NK-92 treated with Interleukin-12 subunit alpha and Interleukin-12 subunit beta, amount 100 ng/mL, for 24 hours (cell line): ENCODE measurements at places on chromosomes 2 and 18.

DNA sequence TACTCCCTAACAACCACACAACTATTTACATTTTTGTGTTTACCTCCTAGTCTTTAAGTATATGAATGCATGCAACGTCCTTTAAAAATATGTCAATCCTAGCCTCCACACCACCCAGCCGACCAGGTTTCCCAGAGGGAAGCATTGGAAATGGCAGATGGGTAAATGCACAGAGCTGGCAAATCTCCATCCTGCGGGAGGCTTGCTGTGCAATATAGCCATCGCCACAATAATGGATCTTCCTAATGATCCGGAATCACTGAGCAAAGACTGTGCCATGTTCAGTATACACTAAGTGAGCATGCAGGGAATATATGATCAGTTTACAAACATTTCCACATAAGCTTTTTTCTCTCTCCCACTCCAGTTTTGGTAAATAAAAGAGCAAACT, 131.8 kb downstream of the NEDD4L start:
- no peak for DNase-seq

DNA sequence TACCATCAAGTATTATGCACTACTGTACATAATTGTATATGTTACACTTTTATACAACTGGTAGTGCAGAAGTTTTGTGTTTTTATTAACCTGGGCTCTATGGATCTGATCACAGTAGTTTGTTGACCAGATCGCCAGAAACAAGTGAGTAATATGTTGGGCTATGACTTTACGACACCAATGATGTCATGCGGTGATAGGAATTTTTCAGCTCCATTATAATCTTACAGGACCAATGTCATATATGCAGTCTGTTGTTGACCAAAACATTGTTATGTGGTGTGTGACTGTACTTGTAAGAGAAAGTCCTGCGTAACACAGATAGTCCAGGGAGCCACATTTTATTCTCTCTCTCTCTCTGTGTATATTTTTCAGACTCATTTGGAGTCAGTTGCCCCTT, 4.5 kb upstream of the ACOXL start:
- DNase-seq = no peak

GRCh38 chr2:223306371-223306770, 254.4 kb downstream of the KCNE4 start:
- no peak for DNase-seq

- no peak for DNase-seq
Observed at GRCh38 chr2:226358688-226359087, 440.9 kb downstream of the IRS1 start.

- no peak for DNase-seq
Observed at GRCh38 chr2:238928520-238929241, 80.8 kb downstream of the TWIST2 start.

DNA sequence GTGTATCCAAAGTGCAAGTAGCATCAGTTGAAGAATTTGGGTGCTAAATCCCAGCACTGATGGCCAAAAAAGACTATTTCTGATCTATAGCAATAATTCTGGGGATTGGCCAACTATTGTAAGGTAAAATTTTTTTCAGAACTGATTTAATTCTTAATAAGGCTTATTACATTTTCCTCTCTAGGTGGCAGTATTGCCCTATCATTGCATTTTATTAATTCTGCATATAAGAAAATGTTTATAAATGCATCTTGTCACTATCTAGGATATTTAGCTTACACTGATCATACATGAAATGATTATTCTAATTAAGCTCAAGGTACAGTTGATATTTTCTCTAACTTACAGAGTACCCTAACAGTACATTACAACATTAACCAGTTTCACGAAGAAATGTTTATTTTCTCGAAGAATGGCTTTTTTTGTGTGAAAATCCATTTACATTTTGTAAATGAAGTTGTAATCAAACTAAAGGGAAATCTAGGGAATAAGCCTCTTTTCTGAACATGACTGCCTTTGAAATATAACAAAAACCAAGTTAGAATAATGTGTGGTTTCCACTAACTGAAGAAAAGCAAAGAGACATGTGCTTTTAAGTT, 11.0 kb downstream of the TTN start:
- no peak for DNase-seq

- no peak for DNase-seq
Observed at GRCh38 chr2:146077156-146077555, 1557.2 kb upstream of the ZEB2 start.

- no peak for DNase-seq
Observed at GRCh38 chr2:69767034-69767433, 25.1 kb downstream of the ANXA4 start.

DNA sequence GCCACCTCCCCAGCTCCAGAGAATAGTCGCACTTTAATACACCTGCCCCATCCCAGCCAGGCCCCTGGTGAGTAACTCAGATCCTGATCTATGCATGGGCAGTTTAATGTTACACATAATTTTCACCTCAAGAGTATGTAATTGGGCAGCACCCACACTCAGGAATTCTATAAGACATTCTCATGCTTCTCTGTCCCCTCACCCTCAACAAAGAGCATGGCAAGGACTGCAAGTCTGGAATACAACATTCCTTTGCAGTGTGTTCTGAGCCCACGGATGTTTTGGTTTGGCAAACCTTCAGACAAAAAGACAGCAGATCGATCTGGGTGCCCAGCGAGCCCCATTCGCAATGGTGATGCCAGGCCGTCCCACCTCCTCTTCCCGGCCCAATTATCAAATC, 4.9 kb upstream of the SLC14A1 start:
- no peak for DNase-seq

- DNase-seq = no peak
Observed at GRCh38 chr2:169867579-169867978, 40.3 kb downstream of the UBR3 start.

- no peak for DNase-seq
Observed at GRCh38 chr18:25998461-25998860, 92.0 kb downstream of the SS18 start.

GRCh38 chr2:15334644-15335326, 226.3 kb downstream of the NBAS start:
- DNase-seq = no peak

DNA sequence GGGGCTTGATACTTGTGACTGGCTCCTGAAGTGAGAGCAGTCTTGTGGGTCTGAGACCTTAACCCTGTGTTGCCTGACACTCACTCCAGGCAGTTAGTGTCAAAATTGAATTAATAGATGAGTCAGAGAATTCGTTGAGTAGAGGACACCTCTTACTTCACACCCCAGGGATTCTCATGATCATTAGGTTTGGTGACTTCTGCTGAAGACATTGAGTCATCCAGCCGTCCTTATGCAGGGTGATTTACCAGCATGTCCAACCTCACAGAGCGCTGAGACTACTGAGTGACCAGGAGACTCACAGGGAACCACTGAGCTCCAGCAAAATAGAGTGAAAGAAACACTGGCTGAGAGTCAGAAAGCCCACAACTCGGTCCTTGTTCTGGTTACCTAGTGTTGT, 36.0 kb upstream of the EVA1A start:
- no peak for DNase-seq

GRCh38 chr2:191637182-191638078, 40.5 kb upstream of the NABP1 start:
- no peak for DNase-seq

DNA sequence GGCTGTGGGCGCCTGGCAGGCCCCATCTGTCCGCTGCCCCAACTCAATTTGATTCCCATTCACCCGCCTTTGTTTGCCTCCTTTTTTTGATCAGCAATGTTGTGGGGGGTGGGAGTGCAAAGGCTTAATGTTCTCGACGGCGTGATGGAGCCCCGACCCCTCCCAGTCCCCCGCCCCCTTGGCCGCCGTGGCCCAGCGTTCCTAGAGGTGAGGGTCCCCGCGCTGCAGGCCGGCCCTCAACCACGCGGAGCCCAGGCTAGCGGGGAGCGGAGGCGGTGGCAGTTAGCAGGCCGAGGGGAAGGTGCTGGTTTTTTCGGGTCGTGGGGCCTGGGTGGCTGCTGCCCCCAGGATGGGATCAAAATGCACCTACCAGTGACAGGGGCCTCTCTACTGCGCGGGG, 274.7 kb upstream of the SKOR2 start:
- no peak for DNase-seq

DNA sequence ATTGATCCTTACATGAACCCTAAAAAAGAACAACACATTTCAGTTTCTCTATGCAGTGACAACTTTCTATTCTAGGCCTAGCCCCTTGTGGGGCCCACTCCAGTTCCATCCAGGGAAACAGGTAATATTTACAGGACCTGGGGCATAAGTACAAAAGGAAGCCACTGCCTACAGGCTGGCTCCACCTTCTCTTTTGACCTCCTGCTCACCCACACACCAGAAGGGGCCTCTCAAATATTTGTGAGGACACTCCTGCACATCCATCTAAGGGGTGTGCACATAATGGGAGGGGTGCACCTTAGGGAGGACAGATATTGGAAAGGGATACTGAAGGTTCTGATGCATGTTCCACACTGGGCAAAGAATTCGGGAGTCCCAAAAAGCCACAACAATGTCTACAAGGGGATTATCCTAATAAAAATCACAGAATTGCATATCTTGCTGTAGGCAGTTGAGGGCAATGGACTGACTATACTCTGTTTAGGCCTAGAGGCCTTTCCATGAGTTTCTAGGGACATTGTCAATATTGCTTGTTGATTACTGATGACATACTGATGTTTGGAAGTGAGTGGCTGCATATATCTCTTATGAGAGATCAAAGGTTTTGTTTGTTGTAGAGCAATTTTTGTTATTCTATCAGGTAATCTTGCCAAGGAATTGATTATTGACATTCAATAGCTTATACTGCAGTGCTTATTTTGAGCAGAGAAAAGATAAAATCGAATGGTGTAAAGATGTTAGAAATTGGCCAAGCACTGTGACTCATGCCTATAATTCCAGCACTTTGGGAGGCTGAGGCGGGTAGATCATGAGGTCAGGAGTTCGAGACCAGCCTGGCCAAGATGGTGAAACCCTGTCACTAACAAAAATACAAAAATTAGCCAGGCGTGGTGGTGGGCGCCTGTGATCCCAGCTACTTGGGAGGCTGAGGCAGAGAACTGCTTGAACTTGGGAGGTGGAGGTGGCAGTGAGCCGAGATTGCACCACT, 23.8 kb upstream of the HNRNPA3 start:
- no peak for DNase-seq

DNA sequence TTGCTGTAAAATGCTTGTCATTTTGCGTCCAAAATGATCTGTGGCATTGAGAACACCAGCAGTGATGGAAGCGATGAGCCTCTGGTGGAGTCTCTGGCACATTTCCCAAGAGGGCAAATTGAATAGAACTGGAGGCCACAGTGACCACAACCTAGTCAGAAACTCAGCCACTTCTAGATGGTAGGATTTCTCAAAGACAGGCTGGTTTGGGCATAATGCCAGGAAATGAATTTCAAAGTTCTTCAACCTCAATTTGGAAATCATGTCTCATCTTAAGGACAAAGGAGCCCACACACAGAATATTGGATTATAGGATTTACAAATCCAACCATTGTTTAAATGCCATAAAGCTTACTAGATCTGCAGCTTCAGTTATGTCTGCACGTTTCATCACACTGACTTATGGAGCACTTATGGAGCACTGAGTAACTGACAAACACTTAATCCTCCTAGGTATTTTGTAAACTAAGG, 132.1 kb downstream of the COL6A3 start:
- no peak for DNase-seq

- DNase-seq = no peak
Observed at GRCh38 chr2:84487298-84487996, 28.4 kb upstream of the SUCLG1 start.

- no peak for DNase-seq
Observed at GRCh38 chr2:240733803-240734495, 42.3 kb downstream of the AQP12A start.

GRCh38 chr18:9474108-9474982, 968 bp upstream of the RALBP1 start:
- no peak for DNase-seq

DNA sequence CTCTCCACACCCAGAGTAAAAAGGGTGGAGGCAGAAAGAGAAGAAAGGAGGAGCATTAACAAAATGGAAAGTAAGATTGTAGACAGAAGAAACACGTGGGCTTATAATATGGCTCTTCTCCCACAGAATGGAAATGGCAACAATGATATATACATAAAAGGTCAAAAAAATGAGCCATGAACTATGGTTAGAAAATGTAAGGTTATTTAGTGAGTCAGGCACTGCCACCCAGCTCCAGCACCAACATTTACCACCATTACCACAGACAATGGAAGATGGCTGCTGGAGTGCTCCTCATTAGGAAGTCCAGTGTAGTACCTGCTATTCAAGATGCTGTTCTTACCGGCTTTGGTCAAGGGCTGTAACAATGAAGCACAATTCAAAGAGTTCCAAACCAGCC, 258.0 kb downstream of the ZEB2 start:
- DNase-seq = no peak

DNA sequence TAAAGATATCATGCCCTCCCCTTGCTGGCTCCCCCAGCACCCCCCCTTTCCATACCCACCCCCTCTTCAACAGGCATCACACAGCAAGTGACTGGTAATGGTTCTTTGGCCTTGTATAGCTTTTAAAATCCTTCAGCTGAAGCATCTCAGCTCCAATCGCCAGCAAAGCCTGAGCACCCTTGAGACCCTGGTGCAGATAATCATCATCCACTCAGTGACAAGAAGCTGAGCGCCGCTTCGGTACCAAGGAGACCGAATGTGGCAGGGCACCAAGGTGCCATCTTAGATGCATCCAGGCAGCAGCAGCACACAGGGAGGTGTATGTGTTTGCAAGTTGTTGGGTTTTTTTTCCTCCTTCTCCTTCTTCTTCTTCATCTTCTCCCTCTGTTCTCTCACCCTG, 232.7 kb downstream of the BCL11A start:
- no peak for DNase-seq

GRCh38 chr2:110149330-110150220, 34.0 kb upstream of the MALL start:
- DNase-seq = no peak

DNA sequence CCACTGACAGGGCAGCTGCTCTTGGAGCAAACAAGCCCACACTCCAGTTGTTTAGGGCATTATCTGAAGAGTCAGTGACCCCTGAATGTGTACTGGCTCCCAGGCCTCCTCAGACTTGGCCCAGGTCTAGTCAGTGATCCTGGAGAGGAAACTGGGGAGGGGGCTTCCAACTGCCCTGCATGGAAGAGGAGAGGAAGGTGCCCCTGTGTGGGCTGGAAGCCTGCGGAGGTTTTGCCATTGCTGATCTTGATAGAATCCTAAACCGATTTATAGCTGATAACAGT, 197.4 kb downstream of the MGAT5 start:
- no peak for DNase-seq

DNA sequence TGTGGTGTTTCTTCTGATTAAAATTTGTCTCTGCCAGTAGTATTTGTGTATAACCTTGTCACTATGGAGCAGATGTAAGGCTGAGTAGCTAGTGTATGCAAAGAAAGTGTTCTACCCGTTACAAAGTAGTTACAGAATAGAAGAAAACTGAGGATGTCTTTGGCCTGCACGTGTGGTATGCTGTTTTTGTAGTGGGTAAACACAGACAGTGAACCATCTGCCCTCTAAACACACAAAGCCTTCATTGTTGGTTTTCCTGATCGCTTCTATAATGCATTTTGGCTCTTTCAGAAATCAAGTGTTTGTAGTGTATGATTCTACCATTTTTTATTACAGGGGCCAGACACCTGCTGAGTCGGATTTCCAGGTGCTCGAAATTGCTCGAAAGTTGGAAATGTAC, 61.5 kb downstream of the FARP2 start:
- DNase-seq = no peak
